ENCODE measurements at places on chromosomes 12 and 14.

DNA sequence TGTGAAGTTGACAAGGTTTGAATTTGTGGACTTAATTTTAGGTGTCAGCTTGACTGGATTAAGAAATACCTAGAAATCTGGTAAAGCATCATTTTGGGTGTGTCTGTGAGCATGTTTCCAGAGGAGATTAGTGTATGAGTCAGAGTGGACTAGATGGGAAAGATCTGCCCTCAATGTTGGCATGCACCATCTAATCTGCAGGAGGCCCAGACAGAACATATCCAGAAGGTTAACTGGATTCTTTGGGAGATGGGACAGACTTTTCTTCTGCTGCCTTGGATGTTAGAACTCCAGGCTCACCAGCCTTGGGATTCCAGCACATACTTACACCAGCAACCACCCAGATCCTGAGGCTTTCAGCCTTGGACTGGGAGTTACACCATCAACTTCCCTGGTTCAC, 14.1 kb downstream of the SGPP1 start:
- no peak for DNase-seq

DNA sequence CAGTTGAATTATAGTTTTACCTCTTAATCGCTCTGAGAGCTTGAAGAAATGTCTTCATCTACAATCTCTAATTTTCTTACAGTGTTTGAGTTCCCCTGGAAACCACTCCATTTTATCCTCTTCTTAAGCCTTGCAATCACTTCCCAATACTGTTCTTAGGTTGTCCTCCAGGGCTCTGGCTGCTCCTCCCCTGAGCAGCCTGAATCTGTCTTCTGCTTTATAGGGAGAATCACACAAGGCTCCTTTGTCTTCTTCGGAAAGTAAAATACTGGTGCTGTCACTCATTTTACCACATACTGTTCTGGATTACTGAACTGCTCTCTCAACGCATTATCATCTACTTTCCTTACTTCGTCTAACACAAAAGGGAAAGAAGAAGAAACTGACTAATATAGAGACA, 133.7 kb downstream of the MDGA2 start:
- no peak for DNase-seq

- DNase-seq: no peak
Observed at GRCh38 chr14:61454545-61454944, 133.2 kb downstream of the PRKCH start.

DNA sequence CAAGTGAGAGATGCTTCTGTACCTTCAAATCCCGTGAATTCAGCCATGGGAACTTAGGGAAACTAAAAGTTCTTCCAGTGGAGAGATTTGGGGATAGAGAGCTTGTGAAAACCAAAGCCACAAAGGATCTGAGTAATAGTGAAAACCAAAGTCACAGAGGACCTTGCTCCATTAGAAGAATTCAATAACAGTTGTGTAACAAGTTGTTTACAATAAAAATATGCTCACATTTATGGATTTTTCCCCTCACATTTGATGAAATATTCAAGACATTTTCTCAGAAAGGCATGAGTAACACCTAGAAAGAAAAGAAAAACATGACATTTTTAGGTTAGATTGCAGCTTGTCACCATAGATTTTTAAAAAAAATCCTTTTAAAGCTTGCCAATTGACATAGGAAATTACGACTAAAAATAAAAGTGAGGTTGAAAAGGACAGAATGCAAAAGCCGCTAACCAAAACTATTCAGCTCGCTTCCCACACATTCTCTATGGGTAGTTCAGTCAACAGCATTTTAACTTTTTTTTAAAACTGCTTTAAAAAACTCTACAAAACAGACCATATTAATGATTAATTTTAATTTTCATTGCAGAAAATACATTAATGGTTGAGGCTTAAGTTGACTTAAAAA, 113.2 kb downstream of the CAND1 start:
- no peak for DNase-seq

DNA sequence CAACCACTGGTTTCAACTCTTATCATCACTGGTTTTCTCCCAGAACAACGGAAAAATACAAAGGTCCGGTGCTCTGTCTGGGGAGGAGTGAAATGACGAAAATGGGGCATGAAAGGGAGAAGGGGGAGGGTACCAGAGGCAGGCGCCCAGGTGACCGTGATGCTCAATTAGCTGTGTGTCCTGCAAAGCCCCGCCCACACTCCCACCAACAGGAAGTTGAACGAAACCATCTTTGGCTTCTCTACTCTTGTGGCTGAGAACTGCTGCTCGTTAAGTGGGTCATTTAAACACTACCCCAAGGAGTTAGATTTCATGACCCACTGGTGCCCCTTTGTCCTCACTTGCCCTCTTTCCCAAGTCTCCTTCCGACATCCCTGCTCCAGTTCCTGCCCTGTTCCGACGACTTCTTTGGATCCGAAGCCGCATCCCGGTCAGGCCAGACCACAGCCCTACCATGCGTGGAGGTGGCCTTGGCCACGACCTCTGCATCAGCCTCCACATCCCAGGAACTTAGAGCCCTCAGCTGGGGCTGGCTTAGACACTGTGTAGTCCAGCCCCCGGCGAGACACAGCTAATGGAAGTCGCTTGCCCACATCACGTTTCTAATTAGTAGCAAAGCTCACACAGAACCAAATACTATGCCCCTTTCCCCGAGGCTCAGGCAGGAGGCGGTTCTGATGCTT, 11.4 kb upstream of the LRTM2 start:
- no peak for DNase-seq

GRCh38 chr12:19220205-19220604, 90.7 kb downstream of the PLEKHA5 start:
- DNase-seq: no peak

DNA sequence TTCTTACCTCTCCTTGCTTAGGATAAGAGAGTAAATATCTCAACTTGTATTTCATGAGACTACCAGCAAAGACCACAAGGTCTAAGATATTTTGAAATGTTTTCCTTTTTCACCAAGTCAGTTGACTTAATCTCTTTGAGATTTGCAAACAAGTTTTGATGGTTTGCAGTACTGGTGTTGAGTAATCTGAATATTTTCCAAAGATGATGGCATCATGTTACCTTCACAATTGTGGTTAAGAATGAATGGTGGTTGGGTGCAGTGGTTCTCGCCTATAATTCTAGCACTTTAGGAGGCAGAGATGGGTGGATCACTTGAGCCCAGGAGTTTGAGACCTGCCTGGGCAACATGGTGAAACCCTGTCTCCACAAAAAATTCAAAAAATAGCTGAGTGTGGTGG, 225.7 kb downstream of the TMTC2 start:
- no peak for DNase-seq

DNA sequence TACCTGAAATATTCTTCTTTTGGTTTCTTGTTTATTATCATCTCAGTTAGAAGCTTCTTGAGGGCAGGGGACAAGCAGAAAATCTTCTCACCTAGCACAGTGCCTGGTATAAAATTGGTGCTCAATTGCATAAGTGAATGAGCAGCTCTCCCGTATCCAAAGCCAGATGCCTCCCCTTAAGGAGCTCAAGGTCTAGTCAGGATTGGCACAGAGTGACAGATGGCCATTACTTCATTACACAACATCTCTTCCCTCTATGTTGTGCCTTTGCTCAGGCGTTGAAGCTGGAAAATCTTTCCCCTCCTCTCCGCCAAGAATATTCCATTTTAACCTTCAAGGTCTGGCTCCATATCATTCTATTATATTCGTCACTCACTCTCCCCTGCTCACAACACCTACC, 3.6 kb downstream of the SLC4A8 start:
- DNase-seq: no peak

GRCh38 chr14:102325791-102326345, 6.3 kb downstream of the ZNF839 start:
- no peak for DNase-seq

DNA sequence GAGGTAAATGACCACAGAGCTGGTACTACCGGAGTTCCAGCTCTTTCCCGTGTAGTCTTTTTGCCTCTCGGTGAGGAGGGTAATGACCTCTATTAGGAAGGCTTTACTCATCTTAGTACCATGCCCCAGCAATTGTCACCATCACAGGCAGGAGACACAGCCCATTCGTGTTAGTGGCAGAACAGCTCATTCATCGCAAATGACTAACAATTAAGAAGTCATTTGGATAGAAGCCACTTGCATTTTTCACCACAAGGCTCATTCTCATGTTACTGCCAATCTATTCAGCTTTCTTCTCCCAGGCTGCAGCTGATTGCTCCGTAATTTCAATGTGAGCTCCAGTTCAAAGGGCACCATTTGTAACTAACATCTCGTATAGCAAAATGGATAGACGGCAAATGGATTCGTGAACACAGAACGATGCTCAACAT, 718.8 kb upstream of the TMEM132C start:
- no peak for DNase-seq

DNA sequence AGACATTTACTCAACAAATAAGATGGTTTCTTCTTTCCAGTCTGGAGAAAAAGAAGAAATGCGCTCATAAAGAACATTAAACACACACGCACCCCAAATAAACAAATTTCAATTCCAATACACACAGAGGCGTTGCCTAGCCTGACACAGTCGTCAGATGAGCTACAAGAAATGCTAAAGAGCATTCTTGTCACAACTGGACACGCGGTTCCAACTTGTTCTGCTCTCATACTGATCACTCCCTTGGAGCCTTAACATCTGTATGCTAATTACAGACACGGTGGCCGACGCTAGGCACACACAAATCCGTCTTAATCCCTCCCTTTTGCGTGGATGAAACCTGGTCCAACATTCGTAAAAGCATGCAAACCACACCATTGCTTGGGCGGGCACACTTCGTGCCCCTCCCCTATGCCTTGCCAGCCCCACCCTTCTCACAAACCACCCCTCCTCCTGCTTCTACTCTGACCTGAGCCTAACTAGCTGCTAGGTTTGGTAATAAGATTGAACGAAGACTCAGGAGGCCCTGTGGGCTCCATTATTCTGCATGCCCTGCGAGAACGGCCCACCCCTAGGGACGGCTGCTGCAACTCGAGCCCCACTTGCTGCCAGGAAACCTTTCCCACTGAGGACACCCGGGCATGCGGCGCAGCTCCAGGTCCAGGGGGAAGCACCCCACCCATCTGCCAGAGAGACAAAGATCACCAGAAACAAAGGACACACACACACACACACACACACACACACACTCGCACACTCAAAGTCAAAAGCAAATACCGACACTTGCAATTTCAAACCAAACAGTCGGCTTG, 1.2 kb downstream of the KCNK10 start:
- no peak for DNase-seq

DNA sequence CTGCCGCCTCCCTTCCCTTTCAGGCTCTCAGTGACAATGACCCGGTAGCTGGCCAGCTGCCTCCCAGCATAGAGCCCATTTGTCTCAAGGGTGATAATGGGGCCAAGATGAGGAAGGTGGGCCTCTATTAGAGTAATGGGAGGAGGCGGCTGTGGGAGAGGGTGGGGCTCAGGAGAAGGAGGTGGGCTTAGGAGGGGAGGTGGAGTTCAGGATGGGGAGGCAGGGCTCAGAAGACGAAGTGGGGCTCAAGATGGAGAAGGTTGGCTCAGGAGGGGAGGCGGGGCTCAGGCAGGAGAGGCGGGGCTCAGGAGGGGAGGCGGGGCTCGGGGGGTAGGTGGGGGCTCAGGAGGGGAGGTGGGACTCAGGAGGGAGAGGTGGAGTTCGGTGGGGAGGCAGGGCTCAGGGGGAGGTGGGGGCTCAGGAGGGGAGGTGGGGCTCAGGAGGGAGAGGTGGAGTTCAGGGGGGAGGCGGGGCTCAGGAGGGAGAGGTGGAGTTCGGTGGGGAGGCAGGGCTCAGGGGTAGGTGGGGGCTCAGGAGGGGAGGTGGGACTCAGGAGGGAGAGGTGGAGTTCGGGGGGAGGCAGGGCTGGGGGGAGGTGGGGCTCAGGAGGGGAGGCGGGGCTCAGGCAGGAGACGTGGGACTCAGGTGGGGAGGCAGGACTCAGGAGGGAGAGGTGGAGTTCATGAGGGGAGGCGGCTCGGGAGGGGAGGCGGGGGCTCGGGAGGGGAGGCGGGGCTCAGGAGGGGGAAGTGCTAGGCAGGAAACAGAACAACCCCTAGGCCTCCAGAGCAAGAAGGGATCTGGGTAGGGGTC, 36.8 kb downstream of the IQSEC3 start:
- no peak for DNase-seq

GRCh38 chr12:131217024-131217586, 263.4 kb downstream of the ADGRD1 start:
- DNase-seq: no peak

All from stimulated activated CD4-positive, alpha-beta T cell treated with anti-CD3 and anti-CD28 coated beads, Interleukin-15, amount 100 ng/mL, for 1 hour (primary cell).